ENCODE measurements at places on chromosomes 11 and 22. TPM values are rescaled to one million over a fixed set of nuclear protein-coding genes. Genes with fewer than 3 reads are reported as not detected.
A peak's percentile ranks its signal among the peaks of the same experiment; 100 is the strongest.

CLDN25 gene
- not detected for total RNA-seq

- H3K4me1 ChIP-seq, result peaks cover 6% of the 10 kb centered on the region
- no peak for DNase-seq
- H3K27me3 ChIP-seq, result no peaks in the 10 kb centered on the region
- no peak overlapping the region for H3K27ac ChIP-seq
Measured at GRCh38 chr11:78612721-78613377, 38.2 kb upstream of the NARS2 start.

DNA sequence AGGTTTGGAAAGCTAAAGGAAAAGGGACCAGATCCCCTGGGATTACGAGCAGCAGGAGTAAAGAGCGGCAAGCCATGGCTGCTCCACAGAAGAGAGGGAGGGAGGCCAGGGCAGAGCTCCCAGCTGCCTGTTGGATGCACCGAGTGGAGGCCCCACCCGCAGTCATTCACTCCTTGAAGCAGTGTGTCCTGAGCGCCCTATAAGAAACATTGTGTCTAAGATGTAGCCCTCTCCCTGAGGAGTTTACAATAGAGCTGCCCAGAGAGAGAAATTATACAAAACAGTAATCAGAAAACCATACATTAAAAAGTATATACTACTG lies 54.7 kb upstream of the CSNK2A3 start:
- peaks cover 6% of the 10 kb centered on the region for H3K27me3 ChIP-seq
- no peak for DNase-seq
- H3K27ac ChIP-seq, result peak overlapping the region; percentile 38
- H3K4me1 ChIP-seq, result peaks cover 46% of the 10 kb centered on the region
- H3K4me3 ChIP-seq, result no peak overlapping the region
- no peaks in the 10 kb centered on the region for H3K36me3 ChIP-seq

LRP5 gene
- 64.7 TPM for total RNA-seq

DNA sequence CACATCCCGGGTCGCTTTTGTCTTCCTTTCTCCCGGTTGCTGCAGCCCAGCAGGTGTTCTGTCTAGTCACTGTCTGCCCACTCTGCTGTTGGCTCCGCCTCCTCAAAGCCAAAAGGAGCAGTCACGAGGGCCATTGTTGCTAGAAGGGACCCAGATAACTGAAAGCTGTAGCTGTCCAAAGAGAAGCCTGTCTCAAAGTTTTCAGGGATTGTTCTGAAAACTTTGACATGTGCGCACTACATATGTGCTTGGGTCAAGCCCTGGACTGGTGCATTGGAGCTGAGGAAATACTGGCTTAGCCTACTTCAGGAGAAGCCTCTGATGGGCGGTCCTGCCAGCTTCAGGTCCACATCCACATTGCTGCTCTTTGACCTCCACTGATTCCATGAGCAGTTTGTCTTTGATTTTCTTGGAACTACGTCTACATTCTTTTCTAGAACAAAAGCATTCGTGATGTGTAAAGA lies 8.8 kb upstream of the OR2AT4 start:
- no peak for DNase-seq
- no peaks in the 10 kb centered on the region for H3K36me3 ChIP-seq
- no peak overlapping the region for H3K4me3 ChIP-seq
- H3K27ac ChIP-seq, result no peak overlapping the region

DNA sequence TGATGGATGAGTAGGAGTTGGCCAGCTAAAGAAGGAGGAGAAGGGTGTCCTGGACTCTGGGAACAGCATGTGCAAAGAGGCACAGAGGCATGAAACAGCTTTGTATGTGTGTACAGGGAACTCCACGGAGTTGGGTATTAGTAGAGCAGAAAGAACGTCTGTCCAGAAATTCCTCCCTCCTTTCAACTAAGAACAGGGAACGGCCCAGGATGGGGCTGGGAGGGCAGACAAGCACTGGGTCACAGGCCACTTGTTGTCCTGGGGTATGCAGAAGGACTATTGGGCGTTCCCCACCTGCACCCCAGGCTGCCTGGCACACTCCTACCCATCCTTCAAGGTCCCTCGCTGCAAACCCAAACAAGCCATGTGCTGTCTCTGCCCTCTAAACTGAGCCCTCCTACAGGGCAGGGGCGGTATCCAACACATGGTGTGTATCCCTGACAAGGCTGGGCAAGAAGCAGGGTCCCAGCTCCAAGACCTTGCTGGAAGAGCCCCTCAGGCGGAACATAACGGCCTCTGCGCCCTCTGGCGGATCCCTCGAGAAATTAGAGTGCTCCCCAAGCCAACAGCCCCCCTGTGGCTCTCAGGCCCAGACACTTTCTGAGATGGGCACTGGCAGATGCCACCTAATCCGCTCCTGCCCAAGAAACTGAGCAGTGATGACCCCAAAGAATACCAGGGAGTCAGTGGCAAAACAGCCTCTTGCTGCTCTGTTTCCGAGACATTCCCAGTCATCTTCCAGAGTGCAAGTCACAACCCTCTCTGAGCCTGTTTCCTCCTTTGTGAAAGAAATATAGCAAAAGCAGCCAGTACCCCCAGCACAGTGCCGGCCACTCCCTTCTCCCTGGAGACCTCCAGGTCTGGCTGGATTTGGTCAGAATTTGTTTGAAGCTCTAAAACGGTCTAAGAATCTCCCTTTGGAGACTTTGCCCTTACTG lies 1.6 kb upstream of the ELFN2 start:
- H3K4me1 ChIP-seq, result peaks cover 21% of the 10 kb centered on the region
- H3K4me3 ChIP-seq, result no peak overlapping the region
- H3K27me3 ChIP-seq, result peaks cover 100% of the 10 kb centered on the region

- H3K27me3 ChIP-seq, result no peaks in the 10 kb centered on the region
- peak overlapping the region; percentile 83 for H3K4me3 ChIP-seq
- peak overlapping the region; percentile 89 for H3K27ac ChIP-seq
- peak; percentile 59 for DNase-seq
- H3K4me1 ChIP-seq, result peaks cover 4% of the 10 kb centered on the region
- no peaks in the 10 kb centered on the region for H3K36me3 ChIP-seq
Measured at GRCh38 chr11:95229199-95229992, 1.6 kb downstream of the SESN3 start.

DNA sequence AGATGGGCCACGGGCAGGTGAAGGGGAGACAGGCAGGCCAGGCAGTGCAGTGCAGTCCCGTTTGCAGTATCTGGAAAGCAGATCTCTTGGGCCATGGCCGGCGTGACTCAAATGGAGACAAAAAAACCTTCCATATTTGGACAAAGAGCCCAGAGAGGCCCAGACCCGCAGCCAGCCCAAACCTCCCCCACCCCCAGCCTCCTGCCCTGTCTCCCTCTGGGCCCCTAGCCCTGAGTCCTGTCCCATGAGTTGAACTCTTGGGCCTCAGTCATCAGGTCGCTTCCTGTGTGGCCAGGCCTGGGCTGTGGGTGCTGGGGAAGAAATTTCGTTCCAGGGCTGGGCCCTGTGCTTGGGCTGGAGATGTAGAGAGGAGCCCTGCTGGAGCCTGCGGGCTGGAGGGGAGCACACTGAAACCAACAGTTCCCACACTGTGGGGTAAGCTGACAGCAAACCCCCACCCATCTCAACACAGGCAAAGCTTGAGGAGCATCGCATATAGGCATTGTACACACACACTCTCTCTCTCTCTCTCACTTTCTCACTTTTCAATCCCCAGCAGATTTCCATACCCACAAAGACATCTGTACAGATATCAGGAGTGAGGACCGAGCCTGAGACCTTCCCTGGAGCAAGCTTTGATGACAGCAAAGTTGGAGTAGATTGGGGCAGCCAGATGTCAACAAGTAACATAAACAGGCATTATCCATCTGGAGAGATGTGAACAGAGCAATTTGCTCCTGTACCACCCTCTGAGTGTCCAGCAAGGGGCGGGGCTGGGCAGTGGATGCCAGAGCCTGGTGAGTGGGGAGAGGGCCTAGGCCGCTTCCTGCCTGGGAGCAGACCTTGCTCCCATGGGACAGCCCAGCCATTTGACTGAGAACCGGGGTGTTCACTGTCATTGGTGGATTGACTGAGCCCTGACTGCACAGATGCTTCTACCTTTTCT lies 17.2 kb downstream of the ARHGEF17 start:
- no peak overlapping the region for H3K4me3 ChIP-seq
- no peaks in the 10 kb centered on the region for H3K27me3 ChIP-seq
- H3K36me3 ChIP-seq, result no peaks in the 10 kb centered on the region
- peak overlapping the region; percentile 88 for H3K27ac ChIP-seq
- H3K4me1 ChIP-seq, result peaks cover 60% of the 10 kb centered on the region

DNA sequence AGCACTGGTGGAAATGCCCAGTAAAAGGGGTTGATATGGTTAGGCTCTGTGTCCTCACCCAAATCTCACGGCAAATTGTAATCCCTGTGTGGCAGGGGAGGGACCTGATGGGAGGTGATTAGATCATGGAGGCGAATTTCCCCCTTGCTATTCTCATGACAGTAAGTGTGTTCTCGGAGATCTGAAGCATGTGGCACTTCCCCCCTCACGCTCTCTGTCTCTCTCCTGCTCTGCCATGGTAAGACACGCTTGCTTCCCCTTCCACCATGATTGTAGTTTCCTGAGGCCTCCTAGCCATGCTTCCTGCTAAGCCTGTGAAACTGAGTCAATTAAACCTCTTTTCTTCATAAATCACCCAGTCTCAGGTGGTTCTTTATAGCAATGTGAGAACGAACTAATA lies 37.4 kb downstream of the PACSIN2 start:
- DNase-seq, result no peak
- H3K36me3 ChIP-seq, result no peaks in the 10 kb centered on the region
- H3K27ac ChIP-seq, result peak overlapping the region; percentile 55
- no peaks in the 10 kb centered on the region for H3K27me3 ChIP-seq
- no peak overlapping the region for H3K4me3 ChIP-seq

DNA sequence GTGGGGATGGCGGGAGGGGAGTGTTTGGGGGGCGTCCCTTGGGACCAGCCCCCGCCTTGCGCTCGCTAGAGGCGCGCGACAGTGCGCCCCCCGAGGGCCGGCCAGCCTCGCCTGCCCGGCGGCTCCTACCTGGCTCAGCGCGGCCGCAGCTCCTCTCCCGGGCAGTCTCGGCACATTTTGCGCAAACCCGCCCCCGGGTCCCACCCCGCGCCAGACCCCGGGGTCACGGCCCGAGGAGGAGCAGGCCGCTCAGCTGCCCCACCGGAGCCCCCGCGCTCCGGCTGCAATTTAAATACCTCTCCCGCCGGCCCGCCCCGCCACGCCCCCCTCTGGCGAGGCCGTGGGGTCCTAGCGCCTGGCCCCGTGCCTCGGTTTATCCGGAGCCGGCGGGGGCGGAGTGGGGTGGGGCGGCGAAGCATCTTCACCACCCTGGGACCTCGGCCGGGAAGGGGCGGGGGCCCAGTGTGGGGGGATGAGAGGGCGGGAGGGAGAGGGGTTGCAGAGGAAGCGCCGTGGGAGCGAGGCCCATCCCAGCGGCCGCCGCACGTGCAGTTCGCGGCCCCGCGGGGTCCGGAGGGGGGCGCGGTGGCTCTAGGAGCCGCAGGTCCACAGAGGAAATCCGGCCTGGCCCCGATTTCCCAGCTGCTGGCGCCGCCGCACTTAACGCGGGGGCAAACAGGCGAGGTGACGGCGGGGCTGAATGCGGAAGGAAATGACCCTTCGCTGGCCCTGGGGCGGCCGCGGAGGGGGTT lies at the start of gene LRRC32:
Gene LRRC32 (minus strand): TSS at position 263 of the 752 bp plus-strand sequence. CDS start 4,793 bp downstream, outside the sequence.
- peak within 1 kb of the TSS; percentile 73 for H3K27ac ChIP-seq
- DNase-seq, result peak; percentile 45
- H3K27me3 ChIP-seq, result peaks cover 19% of the 10 kb centered on the region
- no peaks in the 10 kb centered on the region for H3K36me3 ChIP-seq
- peaks cover 18% of the 10 kb centered on the region for H3K4me1 ChIP-seq

Measured in stomach (tissue), 19 donors.